ENCODE measurements at places on chromosomes 5 and 9. TPM values are rescaled to one million over a fixed set of nuclear protein-coding genes. Genes with fewer than 3 reads are reported as not detected.

GRCh38 chr5:39433848-39434247 lies 9.1 kb upstream of the DAB2 start:
- H3K4me1 ChIP-seq = no peaks in the 10 kb centered on the region
- no peaks in the 10 kb centered on the region for H3K27me3 ChIP-seq
- H3K27ac ChIP-seq = no peak overlapping the region
- H3K36me3 ChIP-seq = no peaks in the 10 kb centered on the region
- no peak for DNase-seq

DNA sequence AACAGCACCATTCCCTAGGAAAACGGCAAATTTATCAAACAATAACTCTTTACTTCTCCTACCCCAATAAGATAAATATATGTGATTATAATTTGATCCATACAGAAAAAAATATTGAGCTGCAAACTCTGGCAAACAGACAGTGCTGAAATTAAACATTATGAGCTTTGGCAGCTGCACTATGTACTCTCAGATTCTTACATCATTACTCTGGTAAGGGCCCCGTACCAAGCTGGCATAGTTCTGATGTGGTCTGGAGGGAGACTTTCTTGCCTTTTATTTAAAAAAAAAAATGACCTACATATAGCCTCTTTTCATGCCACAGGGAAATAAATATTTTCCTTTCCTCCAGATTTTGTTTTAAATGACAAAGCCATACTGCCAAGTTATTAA lies 95.0 kb downstream of the NR6A1 start:
- H3K36me3 ChIP-seq = no peaks in the 10 kb centered on the region
- no peaks in the 10 kb centered on the region for H3K27me3 ChIP-seq
- no peaks in the 10 kb centered on the region for H3K4me1 ChIP-seq
- H3K27ac ChIP-seq = no peak overlapping the region

- H3K4me1 ChIP-seq = no peaks in the 10 kb centered on the region
- no peaks in the 10 kb centered on the region for H3K36me3 ChIP-seq
- no peak for DNase-seq
- no peak overlapping the region for H3K4me3 ChIP-seq
- peaks cover 5% of the 10 kb centered on the region for H3K27me3 ChIP-seq
Measured at GRCh38 chr5:135553688-135554462, 18.1 kb upstream of the NEUROG1 start.

FBP2 gene
- total RNA-seq = not detected

GRCh38 chr5:76790632-76791290 lies 28.1 kb upstream of the F2RL1 start:
- DNase-seq = no peak
- H3K4me1 ChIP-seq = no peaks in the 10 kb centered on the region
- no peak overlapping the region for H3K27ac ChIP-seq
- no peak overlapping the region for H3K4me3 ChIP-seq
- H3K27me3 ChIP-seq = no peaks in the 10 kb centered on the region

DNA sequence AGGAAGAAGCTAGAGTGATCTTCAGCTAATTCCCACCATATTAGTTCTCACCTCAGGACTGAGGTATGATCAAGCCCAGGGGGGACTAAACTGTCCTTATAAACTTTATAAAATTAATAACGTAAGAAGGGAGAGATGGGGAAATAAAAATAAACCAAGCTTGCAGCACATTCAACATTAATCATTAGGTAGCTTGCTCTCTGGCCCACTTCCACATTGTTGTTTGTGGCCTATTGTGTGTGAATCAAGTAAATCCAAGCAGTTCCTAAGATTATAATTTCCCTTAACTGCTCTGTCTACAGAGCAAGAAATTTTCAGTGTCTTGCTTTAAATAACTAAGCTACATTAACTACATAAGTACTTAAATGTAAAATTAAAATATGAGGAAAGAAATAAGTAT lies 131.3 kb upstream of the ABCA1 start:
- H3K27me3 ChIP-seq = peaks cover 1% of the 10 kb centered on the region
- no peak overlapping the region for H3K4me3 ChIP-seq
- H3K4me1 ChIP-seq = peaks cover 6% of the 10 kb centered on the region
- H3K27ac ChIP-seq = no peak overlapping the region

Data from B cell (primary cell).